ENCODE measurements at places on chromosomes 3 and 15. TPM values are rescaled to one million over a fixed set of nuclear protein-coding genes. Genes with fewer than 3 reads are reported as not detected.

The TLR9 gene
- total RNA-seq: not detected

The HYKK gene
- total RNA-seq: 8.6 TPM

DNA sequence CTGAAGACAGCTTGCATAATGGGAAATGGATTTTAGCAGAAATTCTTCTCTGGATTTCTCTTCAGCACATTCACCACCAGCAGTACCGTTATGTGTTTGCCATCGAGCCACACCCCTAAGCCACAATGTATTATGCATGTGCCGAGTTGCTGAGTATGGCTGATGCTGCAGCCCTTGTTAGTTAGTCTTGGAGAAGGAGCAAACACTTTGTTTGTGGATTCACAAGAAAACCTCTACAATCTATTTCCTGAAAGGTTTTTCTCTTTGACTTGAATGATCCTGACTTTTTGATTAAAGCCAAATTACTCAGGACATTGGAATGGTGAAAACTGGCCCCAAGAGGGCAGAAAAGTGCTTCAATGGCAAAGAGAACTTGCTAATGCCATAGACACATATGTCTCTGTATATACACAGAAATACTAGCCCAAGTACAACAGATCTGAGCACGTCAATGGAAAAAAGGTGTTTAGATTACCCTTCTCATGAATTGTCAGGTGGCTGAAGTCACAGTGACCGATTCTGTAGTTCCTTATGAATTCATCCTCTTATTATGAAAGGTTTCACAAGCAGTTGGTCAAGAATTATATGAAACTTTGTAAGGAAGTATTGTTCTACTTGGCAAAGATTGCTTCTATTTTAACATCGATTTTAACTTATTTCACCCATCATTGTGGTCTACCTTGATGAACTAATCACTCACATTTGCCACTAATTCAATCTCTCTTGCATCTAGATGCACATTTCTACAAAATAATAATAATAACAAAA is 103.0 kb downstream of the P3H2 start:
- no peak for DNase-seq

DNA sequence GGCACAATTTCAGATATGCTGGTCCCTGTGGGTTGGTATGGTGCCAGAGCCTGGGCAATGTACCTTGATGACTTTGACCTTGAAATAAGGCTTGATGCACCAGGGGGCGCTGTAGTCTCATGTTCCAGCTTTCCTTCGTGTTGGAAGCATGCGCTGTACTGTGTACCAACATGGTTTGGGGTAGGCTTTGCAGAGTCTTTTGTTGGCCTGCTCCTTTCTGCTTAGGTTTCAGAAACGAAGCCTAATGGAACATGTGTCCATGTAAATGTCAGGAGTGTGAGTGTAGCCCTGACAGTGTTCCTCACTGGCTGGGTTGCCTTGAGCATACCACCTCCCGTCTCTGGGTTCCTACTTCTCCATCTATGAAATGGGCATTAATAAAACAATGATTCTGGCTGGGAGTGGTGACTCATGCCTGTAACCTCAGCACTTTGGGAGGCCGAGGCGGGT is 3.6 kb upstream of the CCR4 start:
- peak; percentile 79 for DNase-seq

- no peak for DNase-seq
Measured at GRCh38 chr15:58096529-58097084, 31.1 kb upstream of the ALDH1A2 start.

- DNase-seq: no peak
Measured at GRCh38 chr3:25038922-25039321, 389.1 kb upstream of the RARB start.

DNA sequence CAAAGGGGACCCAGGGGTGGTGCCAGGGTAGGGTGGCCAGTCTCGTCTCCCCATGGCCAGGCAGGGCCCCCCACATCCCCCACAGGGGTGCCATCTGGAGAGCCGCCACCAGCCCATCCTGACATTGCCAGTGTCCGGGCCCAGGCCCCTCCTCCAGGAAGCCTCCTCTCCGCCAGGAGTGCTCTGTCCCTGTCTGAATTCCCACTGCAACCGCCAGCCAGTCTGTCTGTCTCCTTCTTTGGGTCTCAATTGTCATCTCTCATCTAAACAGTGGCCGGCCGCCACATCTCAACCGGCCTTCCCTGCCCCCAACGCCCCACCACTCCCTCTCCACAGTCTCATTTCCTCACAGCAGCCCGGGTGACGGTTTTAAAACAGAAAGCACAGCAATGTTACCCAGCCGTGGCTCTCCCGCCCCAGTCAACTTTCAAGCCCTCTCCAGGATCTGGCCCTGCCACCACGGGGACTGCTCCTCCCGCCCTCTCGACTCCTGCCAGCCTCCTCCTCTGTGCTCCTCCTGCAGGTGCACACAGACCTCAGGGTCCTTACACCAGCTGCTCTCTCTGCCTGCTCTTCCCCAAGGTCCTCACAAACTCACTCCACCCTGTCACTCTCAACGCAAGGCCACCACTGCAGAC is 57.0 kb downstream of the IQSEC1 start:
- DNase-seq: no peak

DNA sequence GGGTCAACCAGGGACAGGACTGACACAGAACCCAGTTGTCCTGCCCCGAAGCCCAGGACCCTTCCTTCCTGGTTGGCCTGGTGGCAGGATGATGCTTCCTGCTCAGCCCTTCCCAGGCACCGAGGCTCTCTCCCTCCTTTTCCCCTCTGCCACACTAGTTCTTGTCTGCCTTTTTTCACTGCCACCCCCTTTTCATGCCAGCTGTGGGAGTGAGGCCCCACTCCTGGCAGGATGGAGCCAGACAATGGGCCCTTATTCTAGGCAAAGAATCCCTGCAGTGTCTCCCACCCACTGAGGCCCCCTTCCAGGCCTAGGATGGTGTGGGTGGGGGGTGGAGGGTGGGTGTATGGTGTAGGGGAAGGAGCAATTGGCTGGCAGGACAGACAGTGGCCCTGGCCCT is 1.1 kb upstream of the SCAMP5 start:
- DNase-seq: no peak
